ENCODE measurements at places on chromosomes 16 and 17. TPM values are rescaled to one million over a fixed set of nuclear protein-coding genes. Genes with fewer than 3 reads are reported as not detected.
A peak's percentile ranks its signal among the peaks of the same experiment; 100 is the strongest.

GRCh38 chr16:61419791-61420190, 616.4 kb downstream of the CDH8 start:
- no peaks in the 10 kb centered on the region for H3K27me3 ChIP-seq
- H3K27ac ChIP-seq: no peak overlapping the region
- H3K36me3 ChIP-seq: no peaks in the 10 kb centered on the region
- no peak overlapping the region for H3K4me3 ChIP-seq
- no peaks in the 10 kb centered on the region for H3K4me1 ChIP-seq

GRCh38 chr16:67999985-68000384, 701 bp upstream of the DPEP2 start:
- DNase-seq: no peak
- no peaks in the 10 kb centered on the region for H3K36me3 ChIP-seq
- H3K27me3 ChIP-seq: no peaks in the 10 kb centered on the region

The KRTAP4-5 gene
- total RNA-seq: not detected

GRCh38 chr17:77312786-77313599, 172.2 kb downstream of the SEC14L1 start:
- peak; percentile 83 for DNase-seq
- no peaks in the 10 kb centered on the region for H3K27me3 ChIP-seq
- no peaks in the 10 kb centered on the region for H3K36me3 ChIP-seq

The ELP5 gene
- 41.9 TPM for total RNA-seq

DNA sequence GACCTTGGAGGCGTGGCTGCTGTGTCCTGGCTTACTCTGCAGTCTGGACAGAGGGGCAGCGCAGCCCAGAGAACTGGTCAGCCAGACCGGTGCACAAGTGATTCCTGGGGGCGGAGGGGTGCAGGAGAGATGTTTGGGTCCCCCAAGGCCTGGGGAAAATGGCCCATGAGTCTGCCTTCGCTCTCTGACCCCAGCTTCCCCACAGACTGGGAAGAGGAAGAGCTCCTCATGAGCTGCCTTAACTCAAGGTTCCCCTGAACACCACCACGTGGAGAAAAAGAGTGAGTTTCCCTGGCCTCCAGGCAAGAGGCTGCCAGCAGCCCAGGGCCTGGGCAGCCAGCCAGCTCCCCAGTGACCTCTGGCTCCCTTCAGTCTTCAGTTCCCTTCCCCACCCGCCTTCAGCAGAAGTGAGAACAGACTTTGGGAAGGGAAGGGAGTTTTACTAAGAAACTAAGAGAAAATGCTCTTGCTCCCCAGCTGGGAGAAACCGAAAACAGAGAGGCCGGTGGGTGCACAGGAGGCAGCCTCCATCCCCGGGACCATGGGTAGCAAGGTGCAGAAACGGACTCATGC, 2.0 kb upstream of the C17orf99 start:
- H3K4me3 ChIP-seq: no peak overlapping the region
- peak; percentile 93 for DNase-seq
- no peaks in the 10 kb centered on the region for H3K27me3 ChIP-seq
- no peaks in the 10 kb centered on the region for H3K36me3 ChIP-seq
- peak overlapping the region; percentile 76 for H3K27ac ChIP-seq
- H3K4me1 ChIP-seq: no peaks in the 10 kb centered on the region

The FBXO39 gene
- not detected for total RNA-seq

DNA sequence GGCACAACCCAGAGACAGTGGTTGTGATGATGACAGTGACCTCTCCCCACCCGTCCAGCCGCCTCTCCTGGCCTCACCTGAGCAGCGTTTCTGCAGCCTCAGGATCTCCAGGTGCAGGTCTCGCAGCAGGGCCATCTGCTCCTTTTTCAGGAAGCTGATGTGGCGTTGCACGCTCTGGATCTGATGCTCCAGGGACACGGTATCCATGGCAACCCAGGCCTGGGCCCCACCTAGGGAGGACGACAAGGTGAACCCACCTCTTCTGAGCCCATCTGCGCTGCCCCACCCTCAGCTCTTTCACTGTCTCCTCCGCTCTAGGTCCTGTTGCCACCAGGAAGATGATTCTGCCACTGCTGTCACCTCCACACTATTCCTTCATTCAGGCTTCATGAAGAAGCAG, 14.5 kb downstream of the CCDC92B start:
- no peaks in the 10 kb centered on the region for H3K4me1 ChIP-seq
- DNase-seq: no peak
- no peak overlapping the region for H3K27ac ChIP-seq
- H3K4me3 ChIP-seq: no peak overlapping the region

- no peak for DNase-seq
- no peaks in the 10 kb centered on the region for H3K36me3 ChIP-seq
- H3K4me1 ChIP-seq: no peaks in the 10 kb centered on the region
- no peak overlapping the region for H3K4me3 ChIP-seq
- no peak overlapping the region for H3K27ac ChIP-seq
Measured at GRCh38 chr16:50311891-50312501, 45.6 kb downstream of the ADCY7 start.

The KCNH6 gene
- 0.57 TPM for total RNA-seq

GRCh38 chr17:32570081-32570396, 83.2 kb downstream of the CDK5R1 start:
- DNase-seq: no peak
- H3K27me3 ChIP-seq: no peaks in the 10 kb centered on the region
- H3K36me3 ChIP-seq: no peaks in the 10 kb centered on the region
- H3K4me1 ChIP-seq: no peaks in the 10 kb centered on the region

DNA sequence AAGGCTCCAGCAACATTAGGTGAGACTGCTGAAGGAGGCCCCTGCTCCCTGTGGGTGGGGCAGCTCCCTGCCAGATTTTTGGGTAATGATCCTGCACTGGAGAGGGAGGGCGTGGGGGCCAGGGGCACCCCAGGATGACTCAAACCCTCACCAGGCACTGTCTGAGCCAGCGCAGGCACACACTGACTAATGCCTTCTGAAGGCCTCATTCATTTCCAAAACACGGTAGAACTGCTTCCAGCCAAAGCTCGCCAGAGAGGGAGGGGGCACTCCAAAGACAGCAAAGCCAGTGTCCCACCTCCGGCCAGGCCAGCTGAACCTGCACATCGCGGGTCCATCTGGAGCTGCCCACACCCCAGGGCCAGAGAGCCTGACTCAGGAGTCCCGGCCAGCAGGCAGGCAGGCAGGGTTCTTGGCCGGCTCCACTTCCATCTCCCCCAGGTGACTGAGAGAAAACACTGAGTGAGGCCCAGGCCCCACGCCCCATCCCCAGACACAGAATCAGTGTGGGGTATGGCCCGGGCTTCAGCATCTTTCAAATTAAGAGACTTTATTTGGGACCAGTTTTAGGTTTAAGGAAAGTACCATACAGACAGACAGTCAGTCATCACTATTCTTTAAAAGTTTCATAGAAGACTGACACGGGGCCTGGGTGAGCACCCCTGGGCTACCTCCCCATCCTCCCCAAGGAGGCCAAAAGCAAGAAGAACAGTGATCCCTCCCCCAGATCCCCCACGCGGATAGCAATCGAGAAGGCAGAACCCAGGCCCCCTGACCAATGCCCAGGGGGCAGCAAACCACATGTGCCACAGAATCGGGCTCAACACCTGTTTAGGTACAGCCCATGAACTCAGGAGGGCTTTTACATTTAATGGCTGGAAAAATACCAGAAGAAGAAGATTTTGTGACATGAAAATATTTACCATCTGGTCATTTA, 2.3 kb downstream of the PIEZO1 start:
- no peaks in the 10 kb centered on the region for H3K36me3 ChIP-seq
- H3K4me1 ChIP-seq: peaks cover 15% of the 10 kb centered on the region
- no peaks in the 10 kb centered on the region for H3K27me3 ChIP-seq
- no peak for DNase-seq

The UQCRC2 gene
- total RNA-seq: 199 TPM

- peak; percentile 38 for DNase-seq
- no peaks in the 10 kb centered on the region for H3K27me3 ChIP-seq
- H3K4me1 ChIP-seq: peaks cover 4% of the 10 kb centered on the region
Measured at GRCh38 chr17:78838574-78839005, 2.0 kb downstream of the USP36 start.

DNA sequence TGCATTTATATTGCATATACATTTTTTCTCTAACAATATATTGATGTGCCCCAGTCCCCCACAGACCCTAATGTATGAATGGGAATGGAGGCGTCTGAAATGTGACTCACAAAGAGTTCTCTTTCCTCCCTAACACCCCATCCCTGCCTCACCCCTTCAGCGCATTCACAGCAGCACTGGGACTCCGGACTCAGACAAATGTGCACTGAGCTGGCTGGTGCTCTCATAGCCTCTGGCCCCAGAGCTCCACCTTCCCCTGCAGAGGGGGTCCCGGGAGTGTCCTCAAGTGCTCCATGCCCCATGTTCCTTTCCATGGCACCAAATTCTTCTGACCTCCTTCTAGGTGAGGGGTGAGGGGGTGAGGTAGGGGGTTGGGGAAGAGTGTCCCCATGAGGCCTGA, 20.6 kb downstream of the NPTX1 start:
- peaks cover 11% of the 10 kb centered on the region for H3K4me1 ChIP-seq
- no peak for DNase-seq
- no peaks in the 10 kb centered on the region for H3K36me3 ChIP-seq
- H3K27ac ChIP-seq: no peak overlapping the region
- H3K27me3 ChIP-seq: no peaks in the 10 kb centered on the region
- no peak overlapping the region for H3K4me3 ChIP-seq

The NOXO1 gene
- total RNA-seq: 0.57 TPM

The TP53I13 gene
- 51.6 TPM for total RNA-seq

DNA sequence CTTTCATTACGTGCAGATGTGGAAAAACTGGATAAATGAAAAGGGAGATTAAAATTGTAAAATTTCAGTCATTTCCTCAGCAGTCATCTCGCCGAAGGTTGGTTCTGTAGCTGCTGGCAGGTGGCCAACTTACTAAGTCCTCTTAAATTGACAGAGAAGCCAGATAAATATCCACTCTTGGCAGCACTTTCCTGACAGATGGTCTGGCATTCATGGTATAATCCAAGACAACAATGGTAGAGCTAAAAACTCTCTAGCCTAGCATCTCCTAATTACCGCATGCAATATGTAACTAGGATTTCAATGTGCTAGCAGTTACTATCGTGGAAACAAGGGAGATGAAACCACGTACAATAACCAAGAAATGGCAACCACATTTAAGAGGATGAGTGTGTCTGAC, 306.3 kb downstream of the CNTNAP4 start:
- H3K27me3 ChIP-seq: no peaks in the 10 kb centered on the region
- H3K4me1 ChIP-seq: no peaks in the 10 kb centered on the region
- H3K4me3 ChIP-seq: no peak overlapping the region
- no peak for DNase-seq
- no peak overlapping the region for H3K27ac ChIP-seq

- H3K27me3 ChIP-seq: no peaks in the 10 kb centered on the region
- DNase-seq: peak; percentile 68
- H3K4me3 ChIP-seq: no peak overlapping the region
- peaks cover 8% of the 10 kb centered on the region for H3K4me1 ChIP-seq
- no peaks in the 10 kb centered on the region for H3K36me3 ChIP-seq
Measured at GRCh38 chr17:62724398-62725146, 83.5 kb downstream of the MARCHF10 start.

- H3K36me3 ChIP-seq: no peaks in the 10 kb centered on the region
- no peak overlapping the region for H3K4me3 ChIP-seq
- H3K27ac ChIP-seq: no peak overlapping the region
- H3K4me1 ChIP-seq: peaks cover 7% of the 10 kb centered on the region
- DNase-seq: peak; percentile 47
- no peaks in the 10 kb centered on the region for H3K27me3 ChIP-seq
Measured at GRCh38 chr17:38600416-38600815, 5.3 kb downstream of the SRCIN1 start.

The SHISA6 gene
- total RNA-seq: 1.0 TPM

GRCh38 chr17:64648234-64648633, 13.9 kb downstream of the SMURF2 start:
- no peaks in the 10 kb centered on the region for H3K27me3 ChIP-seq
- no peak overlapping the region for H3K4me3 ChIP-seq

The GGT6 gene
- 16.8 TPM for total RNA-seq

The KCNH4 gene
- 0.35 TPM for total RNA-seq
